ENCODE measurements at places on chromosomes 16 and 17. TPM values are rescaled to one million over a fixed set of nuclear protein-coding genes. Genes with fewer than 3 reads are reported as not detected.

The TCAP gene
- total RNA-seq = 0.82 TPM

The CD300E gene
- total RNA-seq = 3.4 TPM

The KRTAP4-1 gene
- not detected for total RNA-seq

The CENPX gene
- total RNA-seq = 21.5 TPM

The NLRC3 gene
- 3.6 TPM for total RNA-seq

The SLX1A gene
- 96.0 TPM for total RNA-seq

- no peak for DNase-seq
These were observed 88.5 kb upstream of the ZNF267 start for GRCh38 chr16:31785126-31785525.

DNA sequence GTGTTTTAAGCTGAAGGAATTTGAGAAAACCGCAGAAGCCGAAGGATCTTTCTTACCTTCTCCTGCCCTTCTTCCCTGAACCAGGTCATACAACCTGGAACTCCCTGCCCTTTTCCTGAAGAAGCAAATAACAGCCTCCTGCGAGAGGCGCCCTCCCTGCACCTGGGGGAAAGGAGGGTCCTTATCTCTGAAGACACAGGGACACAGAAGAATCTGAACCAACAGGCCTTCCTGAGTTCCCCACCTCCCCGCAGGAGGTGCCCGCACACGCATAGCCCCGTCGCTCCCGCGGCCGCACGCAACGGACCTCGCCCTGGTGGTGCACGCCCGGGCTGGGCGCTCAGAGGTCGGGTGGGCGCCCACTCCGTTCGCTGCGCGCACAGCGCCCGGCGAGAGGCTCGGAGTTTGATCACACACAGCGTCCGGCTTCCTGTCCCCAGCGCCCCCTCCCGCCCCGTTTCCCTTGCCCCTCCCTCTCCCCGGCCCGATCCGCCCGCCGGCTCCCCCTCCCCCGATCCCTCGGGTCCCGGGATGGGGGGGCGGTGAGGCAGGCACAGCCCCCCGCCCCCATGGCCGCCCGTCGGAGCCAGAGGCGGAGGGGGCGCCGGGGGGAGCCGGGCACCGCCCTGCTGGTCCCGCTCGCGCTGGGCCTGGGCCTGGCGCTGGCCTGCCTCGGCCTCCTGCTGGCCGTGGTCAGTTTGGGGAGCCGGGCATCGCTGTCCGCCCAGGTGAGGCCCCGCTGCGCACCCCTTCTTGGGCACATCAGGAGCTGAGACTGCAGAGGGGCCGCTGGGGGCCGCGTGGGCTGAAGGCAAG is at the start of gene TNFSF12:
Gene TNFSF12, plus strand, starts transcription at position 474 of the 816 bp plus-strand sequence. Its CDS starts 96 bp downstream, at position 570.
- peak; percentile 73 for DNase-seq

DNA sequence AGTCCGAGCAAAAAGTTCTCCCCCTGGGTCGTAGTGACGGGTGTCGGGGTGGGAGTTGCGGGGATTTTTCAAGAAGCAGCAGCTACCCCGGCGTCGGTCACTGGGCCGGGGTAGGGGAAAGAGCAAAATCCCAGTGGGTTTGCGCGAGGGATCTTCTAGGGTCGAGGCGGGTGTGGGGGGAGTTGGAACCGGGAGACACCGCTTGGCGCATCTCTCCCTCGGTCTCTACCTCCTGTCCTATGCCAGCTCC is 2.3 kb upstream of the UBTF start:
- DNase-seq = no peak

DNA sequence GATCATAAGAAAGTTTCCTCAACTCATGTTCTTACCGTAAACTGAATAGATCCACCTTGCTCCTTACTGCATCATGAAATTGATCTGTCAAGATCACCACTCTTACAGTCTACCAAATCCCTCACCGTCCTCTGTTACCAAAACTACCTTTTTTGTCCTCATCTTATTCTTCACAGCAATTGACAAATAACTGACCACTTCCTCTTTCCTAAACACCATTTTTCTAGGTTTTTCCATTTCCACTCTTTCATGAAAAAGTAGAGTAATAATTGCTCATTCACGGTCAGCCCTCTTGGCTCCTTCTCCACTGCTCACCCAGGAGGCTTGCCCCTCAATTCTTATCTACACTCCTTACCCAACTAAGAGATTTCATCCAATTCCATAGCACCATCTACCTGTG is 44.9 kb downstream of the ABCA5 start:
- DNase-seq = no peak

- no peak for DNase-seq
These were observed 49.9 kb downstream of the MAP2K4 start for GRCh38 chr17:12070561-12070960.

- peak; percentile 75 for DNase-seq
These were observed 54.1 kb downstream of the VAC14 start for GRCh38 chr16:70746708-70747424.

- DNase-seq = no peak
These were observed 18.6 kb upstream of the C17orf113 start for GRCh38 chr17:42068979-42069378.

DNA sequence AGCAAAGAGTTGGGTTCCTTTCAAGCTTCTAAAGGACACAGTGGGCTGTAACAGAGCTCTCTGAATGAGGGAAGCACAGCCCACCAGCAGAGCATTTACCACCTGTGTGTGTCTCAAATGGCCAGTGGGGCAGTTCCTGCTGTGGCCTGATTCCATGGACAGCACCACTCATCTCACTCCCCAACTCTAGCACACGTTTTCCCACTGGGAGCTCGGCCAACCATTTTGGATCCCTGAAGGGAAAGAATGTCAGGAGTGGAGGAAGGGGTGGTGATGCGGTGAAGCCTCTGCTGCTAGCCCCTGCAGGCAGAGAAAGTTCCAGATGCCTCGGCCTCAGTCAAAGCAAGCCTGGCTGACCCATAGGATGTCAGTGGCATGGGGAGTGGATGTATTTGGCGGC is 86.6 kb downstream of the PLXDC1 start:
- DNase-seq = no peak

GRCh38 chr16:89478576-89479221 is 11.7 kb downstream of the ANKRD11 start:
- DNase-seq = no peak

DNA sequence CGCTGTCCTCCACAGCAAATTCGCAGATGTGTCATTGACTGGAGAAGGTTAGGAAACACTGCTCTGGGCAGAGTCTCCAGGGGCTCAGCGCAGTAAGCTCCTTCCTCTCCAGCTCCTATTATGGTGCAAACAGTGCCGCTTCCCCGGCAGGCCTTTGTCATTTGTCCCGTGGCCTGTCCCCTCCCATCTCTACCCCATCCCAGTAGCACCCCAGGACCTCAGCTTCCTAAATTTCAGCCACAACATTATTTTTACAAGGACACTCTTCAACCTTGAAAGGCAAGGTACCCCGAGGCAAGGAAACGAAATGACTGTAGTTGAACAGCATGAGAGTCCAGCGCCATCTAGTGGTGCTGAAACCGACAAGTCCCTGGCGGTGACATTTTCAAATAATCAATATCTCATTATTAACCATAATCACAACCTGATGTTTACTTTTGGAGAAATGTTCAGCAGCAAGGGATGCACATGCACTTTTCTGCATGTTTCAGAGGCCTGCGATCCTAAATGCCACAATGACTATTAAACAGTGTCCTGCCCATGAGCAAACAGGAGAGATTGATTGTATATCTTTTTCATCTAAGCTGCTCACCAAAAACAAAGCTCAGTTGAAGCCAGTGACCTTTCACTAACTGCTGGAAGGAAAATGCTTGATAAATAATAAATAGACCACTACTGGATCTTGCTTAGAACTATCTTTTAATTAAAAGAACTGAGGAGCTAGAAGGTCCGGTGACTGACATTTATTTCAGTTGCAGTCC is 16.5 kb downstream of the MRPS23 start:
- peak; percentile 88 for DNase-seq

- peak; percentile 73 for DNase-seq
These were observed 1.7 kb upstream of the ANKRD13B start for GRCh38 chr17:29591146-29591736.

GRCh38 chr16:85926370-85926769 is 27.4 kb downstream of the IRF8 start:
- DNase-seq = no peak

DNA sequence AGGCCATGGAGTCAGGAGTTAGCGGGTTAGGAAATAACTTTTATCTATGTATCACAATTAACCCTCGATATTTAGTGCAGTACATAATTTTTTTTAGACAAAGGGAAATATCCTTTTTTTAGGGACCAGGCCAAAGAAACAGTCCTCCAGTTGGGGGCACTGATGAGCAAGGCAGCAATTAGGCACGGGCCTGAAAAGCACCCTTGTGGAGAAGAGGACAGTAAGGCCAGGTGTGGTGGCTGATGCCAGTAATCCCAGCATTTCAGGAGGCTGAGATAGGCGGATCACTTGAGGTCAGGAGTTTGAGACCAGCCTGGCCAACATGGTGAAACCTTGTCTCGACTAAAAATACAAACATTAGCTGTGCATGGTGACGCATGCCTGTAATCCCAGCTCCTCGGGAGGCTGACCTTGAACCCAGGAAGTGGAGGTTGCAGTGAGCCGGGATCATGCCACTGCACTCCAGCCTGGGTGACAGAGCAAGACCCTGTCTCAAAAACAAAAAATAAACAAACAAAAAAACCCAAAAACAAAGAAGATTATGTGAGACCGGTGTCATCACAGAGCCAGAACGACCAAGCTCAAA is 158.3 kb upstream of the NOL11 start:
- DNase-seq = no peak

GRCh38 chr17:41801374-41802271 is 10.1 kb downstream of the P3H4 start:
- peak; percentile 86 for DNase-seq

- DNase-seq = peak; percentile 54
These were observed 59.8 kb upstream of the ARL4D start for GRCh38 chr17:43338886-43339516.

DNA sequence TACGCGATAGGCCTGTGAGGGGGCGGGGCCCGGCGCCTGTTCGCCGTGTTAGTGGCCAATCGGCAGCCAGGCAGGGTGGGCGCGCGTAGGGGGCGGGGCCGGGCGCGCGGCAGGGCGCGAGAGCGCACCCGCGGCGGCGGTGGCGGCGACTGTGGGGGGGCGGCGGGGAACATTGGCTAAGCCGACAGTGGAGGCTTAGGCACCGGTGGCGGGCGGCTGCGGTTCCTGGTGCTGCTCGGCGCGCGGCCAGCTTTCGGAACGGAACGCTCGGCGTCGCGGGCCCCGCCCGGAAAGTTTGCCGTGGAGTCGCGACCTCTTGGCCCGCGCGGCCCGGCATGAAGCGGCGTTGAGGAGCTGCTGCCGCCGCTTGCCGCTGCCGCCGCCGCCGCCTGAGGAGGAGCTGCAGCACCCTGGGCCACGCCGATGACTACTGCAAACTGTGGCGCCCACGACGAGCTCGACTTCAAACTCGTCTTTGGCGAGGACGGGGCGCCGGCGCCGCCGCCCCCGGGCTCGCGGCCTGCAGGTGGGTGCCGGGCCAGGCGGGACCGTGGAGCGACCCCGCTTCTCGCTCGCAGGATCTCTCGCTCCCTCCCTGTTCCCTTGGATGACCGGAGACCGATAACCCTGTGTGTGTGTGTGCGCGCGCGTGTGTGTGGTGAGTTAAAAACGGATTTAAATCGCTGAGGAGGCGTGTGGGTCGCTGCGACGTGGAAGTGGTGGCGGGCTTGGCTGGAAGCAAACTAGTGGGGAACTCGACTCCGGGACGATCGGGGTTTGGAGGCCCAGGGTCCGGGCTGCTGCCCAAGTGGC is at the start of gene NFATC3:
Gene NFATC3, plus strand, starts transcription at position 112 of the 813 bp plus-strand sequence. Its CDS starts 312 bp downstream, at position 424.
- DNase-seq = peak; percentile 70

DNA sequence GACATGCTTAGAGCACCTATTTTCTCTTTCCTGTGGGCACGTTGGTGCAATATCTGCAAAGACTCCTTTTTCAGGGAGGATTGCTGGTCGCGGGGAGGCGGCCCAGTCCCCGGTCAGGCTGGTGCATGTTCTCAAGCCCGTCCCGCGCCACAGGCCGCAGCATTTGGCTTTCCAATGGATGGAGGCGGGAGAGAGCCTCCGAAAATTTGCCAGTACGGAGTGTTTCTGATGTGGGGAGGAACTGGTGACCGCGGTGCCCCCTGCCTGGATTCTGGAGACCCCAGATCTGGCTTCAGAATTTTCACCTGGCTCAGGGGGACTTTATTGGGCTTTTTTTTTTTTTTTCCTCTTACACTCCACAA is 2.3 kb downstream of the CMIP start:
- no peak for DNase-seq

GRCh38 chr16:84611041-84611440 is 6.8 kb downstream of the COTL1 start:
- DNase-seq = peak; percentile 94

DNA sequence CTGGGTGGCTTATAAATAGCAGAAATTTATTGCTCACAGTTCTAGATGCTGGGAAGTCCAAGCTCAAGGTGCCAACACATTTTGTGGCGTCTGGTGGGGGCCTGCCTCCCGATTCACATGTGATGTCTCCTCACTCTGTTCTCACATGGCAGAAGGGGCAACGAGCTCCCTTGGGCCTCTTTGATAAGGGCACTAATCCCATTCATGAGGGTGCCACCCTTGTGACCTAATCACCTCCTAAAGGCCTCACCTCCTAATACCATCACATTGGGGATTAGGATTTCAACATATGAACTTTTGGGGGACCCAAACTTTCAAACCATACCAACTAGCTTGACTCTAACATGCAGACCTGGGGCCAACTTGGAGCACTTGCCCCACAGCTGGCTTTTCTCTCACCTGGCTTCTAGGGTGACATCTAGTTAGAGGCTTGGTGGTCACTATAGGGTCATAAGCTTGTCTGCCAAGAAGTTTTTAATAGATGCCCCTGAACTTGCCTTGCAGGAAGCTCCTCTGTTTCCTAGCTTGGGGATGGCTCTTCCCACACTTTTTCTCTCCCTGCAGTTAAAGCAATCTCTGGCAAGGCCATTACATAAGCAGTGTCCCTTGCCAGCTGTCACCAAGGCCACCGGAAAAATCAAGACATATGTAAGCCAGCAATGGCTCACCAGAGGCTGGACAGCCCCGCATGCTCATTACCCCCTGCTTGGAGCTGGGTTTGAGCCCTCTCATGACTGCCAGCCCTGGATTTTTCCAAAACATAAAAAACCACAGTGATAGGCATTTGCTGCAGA is 8.4 kb upstream of the MED9 start:
- no peak for DNase-seq

GRCh38 chr17:29710891-29711418 is 88.2 kb upstream of the CORO6 start:
- no peak for DNase-seq

GRCh38 chr17:81615401-81615930 is 21.4 kb downstream of the NPLOC4 start:
- DNase-seq = no peak

DNA sequence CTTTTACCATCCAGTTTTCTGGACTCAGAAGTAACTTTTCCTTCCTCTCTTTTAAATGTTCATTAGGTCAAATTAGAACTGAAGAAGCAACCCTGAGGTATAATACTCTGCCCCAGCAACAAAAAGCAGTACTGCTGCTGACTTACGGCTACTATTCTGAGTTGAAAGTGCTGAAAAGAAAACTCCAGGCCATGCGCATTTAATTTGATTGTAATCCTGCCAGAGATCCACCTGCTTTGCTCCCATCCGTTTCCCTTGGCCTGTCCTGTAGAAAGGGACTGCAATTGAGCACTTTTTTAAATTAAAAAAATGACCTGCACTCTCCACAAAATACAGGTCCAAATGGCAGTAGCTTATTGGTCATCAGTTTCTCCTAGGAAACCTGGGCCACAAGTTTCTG is 61.6 kb downstream of the PITPNC1 start:
- no peak for DNase-seq

Measured in lung (tissue), 17 donors.